Right hindlimb (tissue), 1 donor: ENCODE measurements at places on chromosomes 12 and 14.

- DNase-seq: no peak
These were observed 11.6 kb downstream of the RNASE10 start for GRCh38 chr14:20516921-20517320.

GRCh38 chr12:113207613-113208040, 13.6 kb upstream of the TPCN1 start:
- no peak for DNase-seq

DNA sequence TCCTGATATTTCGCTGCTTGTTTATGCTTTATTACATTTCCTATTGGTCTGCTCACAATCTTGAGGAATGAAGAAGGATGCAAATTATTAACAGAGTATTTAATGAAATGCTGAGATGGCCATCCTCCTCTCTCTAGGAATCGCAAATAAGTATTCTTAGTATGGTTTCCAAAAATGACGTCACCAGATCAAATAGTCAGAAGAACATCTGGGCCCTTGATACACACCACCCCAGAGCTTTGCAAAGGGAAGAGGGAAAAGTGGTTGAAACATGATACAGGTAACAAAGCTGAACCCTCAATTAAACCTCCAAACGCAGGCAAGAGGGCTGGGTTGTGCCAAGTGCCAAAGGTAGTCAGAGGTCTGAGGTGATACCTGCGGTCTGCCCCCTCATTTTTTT, 107.3 kb downstream of the BCL11B start:
- DNase-seq: no peak

- DNase-seq: no peak
These were observed 33.6 kb downstream of the GYS2 start for GRCh38 chr12:21571046-21571445.

DNA sequence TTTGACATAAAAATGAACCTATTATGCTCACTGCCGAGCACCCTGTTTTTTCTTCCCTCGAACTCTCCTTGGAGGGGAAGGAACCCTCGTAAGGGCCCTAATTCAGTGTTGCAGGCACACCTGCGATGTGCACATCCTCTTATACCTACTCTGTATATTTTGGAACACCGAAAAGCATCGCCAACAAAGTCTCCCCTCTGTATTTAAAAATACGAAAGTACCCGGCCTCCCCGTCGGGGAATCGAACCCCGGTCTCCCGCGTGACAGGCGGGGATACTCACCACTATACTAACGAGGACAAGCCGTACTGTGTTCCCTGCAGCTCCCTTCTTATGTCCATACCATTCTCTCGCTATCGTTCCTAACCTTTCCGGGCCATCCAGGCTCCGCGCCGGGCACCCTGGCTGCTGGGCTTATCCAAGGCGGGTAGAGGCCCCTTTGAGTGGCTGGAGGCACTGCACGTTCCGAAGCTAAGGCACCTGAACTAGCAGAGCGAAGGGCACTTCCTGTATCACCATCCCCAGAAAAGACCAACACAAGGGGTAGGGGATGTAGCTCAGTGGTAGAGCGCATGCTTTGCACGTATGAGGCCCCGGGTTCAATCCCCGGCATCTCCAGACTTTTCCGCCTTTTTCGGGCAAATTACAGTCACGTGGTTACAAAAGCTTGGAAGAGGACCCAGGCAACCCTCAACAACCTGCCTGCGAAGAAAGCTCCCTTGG, 25.1 kb upstream of the UBC start:
- DNase-seq: peak; percentile 95

DNA sequence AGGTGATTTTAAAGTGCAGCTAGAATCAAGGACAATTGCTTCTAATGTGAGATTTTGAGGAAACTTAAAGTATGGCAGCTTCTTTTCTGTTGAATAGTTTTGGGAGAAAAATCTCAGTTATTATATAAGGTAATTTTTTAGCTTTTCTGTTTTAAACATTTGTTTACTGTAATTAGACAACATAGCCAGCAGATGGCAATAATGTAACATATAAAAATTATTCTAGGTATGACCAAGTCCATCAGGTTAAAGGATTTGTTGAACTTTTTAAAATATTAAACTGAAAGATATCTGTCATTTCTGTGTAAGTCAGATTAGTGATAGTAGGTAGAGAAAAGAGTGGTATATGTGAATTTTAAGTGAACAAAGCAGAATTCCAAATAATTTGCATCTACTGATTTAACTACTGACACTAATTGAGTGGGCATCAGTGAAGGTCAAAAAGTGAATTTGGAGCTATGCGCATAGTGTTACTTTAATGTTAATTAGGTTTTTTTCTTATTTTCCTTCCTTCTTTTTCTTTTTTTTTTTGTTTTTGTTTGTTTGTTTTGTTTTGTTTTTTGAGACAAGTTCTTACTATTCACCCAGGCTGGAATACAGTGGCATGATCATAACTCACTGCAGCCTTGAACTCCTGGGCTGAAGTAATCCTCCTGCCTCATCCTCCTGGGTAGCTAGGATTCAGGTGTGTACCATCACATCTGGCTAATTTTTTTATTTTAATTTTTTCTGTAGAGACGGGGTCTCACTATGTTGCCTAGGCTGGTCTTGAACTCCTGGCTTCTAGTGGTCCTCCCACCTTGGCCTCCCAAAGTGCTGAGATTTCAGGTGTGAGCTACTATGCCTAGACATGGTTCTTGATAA, 18.6 kb downstream of the PRORP start:
- no peak for DNase-seq

DNA sequence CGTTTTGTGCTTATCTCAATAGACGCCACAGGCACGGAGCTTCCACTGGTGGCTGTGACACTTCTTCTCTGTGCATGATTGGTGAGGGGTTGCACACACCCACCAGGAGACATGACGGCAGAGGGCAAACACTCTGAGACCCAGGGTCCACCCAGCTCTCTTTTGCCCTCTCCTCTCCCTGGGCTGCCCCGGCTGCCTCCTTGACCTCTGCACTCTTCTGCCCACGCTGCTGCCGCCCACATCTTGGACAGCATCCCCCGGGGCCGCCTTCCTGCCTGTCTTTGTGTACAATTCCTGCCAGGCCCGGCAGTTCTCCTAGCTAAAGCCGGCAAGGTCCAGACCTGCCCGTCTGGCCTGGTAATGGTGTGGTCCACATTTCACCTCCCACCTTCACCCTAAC, 44.7 kb downstream of the DPF3 start:
- DNase-seq: no peak
